ENCODE measurements at places on chromosomes 12 and 14.

- no peak for DNase-seq
Observed at GRCh38 chr12:20187456-20187855, 180.9 kb upstream of the PDE3A start.

GRCh38 chr14:76870166-76870565 lies 44.0 kb downstream of the LRRC74A start:
- no peak for DNase-seq

DNA sequence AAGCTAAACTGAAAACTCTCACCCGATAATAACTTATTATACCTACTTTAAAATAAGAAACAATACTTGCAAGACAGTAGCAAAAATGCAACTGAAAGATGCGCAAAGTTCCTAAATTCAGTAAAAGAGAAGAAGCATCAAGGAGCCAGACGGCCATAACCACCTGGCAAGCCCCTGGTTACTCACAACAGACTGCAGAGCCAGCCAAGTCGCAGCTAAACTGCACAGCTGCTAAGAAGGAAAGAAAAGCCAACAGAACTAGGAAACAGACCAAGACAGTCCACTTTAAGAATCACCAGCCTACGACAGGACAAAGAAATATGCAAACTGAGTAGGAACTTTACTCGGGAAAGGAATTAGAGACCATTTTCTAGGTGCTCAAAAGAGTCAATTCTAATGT lies 127.9 kb downstream of the TMTC1 start:
- no peak for DNase-seq

DNA sequence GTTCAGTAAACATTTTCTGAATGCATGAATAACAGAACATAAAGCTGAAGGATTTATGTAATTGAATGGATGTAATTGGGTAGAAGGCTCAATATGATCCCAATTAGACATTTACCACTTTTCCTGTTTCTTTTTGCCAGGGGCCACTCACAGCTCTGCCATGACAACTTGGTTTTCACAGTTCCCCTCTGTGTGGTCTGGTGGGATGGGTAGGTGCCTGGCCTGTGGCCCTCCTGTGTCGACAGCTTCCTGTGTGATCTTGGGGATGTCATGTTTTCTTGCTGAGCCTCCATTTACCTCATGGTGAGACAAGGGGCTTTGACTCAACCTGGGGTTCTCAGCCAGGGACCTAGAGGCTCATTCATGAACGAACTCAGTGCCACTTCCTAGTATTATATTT lies 12.6 kb upstream of the SERPINA10 start:
- no peak for DNase-seq

GRCh38 chr14:34507459-34507858 lies 32.0 kb downstream of the EAPP start:
- no peak for DNase-seq

All from stromal cell of bone marrow (primary cell).